ENCODE measurements at places on chromosomes 2 and 18.

DNA sequence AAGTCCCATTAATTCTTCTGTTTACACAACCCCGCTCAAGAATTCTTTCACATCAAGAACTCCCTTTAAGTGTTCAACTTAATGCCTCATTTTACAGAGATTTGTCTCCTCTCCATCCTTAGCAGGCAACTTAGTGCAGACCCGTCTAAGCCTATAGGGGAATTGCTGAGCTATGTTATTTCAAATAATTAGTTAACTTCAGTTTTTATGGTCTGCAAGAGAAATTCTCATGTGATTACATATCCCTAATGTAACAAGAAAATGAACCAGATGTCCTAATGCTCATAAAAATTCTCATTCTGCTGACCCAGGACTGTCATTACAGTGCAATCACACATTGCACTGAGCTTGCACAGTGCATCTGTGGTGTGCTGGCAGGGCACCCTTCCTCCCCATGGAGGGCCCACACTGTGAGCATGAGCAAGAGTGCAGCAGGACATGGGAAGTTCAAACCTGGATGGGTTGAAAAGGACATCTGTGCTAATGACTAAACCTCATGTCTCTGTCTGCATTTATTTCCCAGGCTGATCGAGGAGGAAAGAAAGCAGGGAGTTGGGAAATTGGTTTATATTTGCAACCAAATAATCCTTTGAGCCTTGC, 97.1 kb downstream of the COL5A2 start:
- DNase-seq: no peak

- DNase-seq: no peak
Observed at GRCh38 chr18:525036-525797, 24.7 kb upstream of the COLEC12 start.

DNA sequence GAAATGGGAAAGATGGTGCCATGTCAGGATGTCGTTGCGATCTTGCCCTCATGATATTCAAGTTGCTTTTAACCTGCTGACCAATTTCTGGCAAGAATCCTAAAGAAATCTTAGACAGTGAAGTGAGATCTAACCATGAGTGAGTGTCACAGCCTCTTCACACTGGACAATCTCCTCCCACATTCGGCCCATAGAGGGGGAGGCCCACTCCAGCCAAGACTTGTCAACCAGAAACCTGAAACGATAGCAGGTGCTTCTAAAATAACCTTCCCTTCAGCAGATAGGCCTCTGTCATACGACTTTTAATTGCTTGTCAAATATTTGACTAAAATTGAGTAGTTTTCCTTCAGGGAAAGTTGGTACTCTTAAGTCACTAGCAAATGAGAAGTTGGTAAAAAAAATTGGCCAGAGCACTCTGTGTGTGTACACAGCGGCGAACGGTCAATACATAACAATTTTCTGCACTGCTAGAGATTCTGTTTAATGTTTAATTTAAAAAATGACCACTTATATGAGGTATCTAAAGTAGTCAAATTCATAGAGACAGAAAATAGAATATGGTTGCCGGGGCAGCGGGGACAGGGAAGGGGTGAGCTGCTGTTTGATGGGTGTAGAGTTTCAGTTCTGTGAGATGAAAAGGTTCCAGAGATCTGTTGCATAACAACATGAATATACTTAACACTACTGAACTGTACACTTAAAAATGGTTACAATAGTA, 110.2 kb downstream of the VAPA start:
- no peak for DNase-seq

DNA sequence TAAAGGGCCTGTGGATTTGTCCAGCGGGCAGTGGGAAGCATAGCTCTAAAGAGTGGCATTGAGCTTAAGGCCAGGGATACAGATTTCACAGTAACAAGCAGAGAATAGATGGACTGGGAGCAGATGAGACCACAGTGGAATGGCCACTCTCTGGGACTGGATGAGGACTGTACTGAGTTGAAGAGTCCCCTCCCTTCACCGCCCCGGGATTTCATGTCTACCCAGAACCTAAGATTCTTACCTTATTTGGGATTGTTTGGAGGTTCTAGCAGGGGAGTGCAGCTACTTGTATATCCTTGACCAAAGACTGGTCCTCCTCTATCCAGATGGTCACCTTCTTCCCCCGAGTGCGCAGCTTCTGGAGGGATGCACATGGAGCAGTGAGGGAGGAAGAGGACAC, 28.0 kb upstream of the EFEMP1 start:
- DNase-seq: no peak

GRCh38 chr2:170717599-170717963, 2.4 kb downstream of the SP5 start:
- DNase-seq: no peak

- DNase-seq: peak; percentile 47
Observed at GRCh38 chr18:63016270-63016669, 300.9 kb downstream of the PHLPP1 start.

DNA sequence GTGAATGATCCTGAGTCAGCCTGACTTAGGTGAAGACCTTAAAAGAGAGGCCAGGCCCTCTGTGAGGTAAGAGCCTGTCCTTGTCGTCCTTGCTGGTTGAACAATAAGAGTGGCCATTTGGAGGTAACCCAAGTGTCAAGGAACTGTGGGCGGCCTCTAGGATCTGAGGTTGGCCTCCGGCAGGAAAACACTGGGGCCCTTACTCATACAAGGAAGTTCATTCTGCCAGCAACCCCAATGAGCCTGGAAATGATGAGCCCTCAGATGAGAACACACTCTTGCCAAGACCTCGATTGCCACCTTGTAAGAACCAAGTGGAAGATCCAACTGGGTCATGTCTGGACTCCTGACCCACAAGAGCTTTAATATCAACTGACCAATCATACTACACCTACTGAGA, 95.5 kb upstream of the LRATD1 start:
- no peak for DNase-seq

DNA sequence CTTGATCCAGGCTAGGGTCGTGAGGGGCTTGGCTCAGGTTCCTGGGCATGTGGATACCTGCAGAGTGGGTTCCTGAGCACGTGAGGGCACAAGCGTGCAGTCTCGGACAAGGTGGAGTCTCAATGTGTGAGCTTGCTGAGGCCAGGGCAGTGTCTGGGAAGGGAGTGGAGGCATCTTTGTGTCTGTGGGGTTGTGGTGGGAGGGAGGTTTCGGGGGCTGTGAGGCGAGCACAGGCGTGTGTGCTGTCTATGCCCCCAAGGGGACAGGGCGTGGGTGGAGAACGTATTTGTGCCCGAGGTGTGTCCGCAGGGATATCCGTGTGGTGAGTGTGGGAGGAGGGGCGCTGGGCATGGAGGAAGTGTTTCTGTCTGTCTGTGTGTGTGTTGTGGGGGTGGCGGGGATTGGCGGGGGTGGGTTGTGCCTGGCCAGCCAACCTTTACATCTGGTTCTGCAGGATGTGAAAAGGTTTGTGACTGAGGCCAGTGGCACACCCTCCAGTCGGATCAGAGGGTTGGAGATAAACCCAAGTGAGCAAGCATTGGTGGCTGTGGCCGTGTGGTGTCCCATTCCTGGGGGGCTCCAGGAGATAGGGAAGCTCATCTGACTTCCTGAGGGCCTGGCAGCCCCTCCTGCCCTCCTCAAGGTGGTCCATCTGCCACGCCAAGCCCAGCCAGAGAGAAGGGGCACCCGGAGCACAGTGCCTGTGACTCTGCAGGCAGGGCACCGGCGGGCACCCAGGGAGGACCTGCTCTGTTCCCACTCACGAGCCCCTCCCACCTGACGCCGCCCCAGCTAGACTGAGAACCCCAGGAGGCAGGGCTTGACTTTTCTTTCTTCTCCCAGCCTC, 57.1 kb downstream of the ZFP36L2 start:
- peak; percentile 83 for DNase-seq
